ENCODE measurements at places on chromosomes 13 and 19.

DNA sequence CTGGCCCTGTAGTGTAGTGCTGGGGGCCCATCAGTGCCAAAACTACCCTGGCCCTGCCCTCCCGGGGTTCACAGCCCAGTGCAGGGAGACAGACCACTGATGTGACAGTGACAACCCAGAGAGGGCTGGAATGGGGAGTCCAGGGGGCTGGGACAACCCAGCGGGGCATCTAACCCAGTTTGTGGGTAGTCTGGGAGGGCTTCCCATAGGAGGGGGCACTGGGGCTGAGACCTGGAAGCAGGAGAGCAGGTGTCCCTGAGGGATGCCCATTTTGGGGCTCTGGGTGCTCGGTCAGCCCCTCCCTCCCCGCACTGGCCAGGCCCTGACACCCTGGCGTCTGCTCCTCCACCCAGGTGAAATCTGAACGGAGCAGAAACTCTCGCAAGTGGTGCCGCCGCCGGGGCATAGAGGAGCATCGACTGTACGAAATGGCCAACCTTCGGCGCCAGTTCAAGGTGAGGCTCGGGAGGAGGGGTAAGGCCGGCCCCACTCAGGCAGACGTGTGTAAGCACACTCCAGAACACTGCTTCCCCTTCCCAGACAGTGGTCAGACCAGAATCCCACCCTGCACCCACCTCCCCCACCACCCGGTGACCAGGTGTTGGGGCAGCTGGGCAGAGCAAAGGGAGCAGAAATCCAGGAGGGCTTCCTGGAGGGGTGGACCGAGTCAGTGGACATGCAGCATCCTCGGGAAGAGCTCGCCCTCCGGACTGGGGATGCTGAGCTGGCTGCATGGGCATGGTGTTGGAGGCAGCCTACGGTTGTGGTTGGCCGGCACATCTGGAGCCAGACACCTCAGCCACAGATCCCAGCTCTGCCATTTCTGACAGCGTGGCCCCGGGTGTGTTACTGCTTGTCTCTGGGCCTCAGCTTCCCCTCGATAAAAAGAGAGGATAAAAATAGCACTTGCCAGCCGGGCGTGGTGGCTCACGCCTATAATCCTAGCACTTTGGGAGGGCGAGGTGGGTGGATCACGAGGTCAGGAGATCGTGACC, 24.4 kb downstream of the DHX34 start:
- no peak for DNase-seq

DNA sequence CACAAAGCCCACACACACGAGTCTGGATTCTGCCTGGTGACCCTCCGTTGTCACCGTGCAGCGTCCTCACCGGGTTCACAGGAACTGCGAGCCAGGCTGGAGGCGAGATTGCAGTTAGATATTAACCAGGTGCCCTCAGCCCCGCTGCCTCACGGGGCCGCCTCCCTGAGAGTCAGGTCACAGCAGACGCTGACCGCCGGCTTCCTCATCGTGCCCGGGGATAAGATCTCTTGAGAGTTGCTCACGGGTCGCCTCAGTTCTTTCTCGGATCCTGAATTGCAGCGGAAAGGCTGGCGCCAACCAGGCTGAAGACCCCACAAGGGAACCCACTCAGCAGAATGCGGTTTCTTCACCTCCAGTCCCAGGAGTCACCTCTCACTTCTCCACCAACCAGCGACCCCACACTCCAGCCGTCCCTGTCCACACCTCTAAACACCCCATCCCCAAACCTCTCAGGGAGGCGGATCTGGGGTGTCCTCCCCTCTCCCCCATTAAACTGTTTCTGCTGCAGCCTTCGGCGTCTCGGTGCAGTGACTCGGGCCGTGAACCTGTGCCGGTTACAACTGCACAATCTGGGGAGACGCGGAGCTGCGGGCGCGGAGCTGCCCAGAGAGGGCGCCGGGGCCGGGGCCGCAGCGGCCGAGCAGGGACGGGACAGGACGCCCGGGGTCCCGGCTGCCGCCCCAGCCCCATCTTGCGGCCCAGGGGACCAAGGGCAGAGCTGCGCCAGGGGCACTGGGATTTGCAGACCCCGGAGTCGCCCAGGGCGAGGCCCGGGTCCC, 591 bp downstream of the ZNF823 start:
- DNase-seq = peak; percentile 68

- no peak for DNase-seq
Measured at GRCh38 chr19:23287620-23288019, 37.4 kb upstream of the ZNF724 start.

DNA sequence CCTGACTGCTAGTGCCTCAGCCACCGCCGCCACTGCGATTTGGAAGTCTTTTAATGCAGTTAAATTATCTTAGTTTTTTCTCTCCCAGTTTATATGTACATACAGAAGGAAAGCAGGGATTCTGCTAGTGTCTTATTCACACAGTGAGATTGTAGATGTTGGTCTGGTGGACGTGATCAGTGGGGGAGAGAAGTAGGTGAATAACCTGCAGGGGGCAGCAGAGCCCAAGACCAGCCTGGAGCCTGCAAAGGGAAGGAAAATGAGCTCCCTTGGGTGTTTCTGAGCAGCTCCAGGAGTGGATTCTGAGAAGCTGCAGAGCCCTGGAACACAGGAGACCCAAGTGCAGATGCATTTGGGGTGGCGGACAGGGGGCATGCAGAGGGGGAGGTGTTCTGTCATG, 26.3 kb downstream of the ZNF844 start:
- DNase-seq = no peak

GRCh38 chr13:76709851-76710250, 176.4 kb downstream of the KCTD12 start:
- no peak for DNase-seq

DNA sequence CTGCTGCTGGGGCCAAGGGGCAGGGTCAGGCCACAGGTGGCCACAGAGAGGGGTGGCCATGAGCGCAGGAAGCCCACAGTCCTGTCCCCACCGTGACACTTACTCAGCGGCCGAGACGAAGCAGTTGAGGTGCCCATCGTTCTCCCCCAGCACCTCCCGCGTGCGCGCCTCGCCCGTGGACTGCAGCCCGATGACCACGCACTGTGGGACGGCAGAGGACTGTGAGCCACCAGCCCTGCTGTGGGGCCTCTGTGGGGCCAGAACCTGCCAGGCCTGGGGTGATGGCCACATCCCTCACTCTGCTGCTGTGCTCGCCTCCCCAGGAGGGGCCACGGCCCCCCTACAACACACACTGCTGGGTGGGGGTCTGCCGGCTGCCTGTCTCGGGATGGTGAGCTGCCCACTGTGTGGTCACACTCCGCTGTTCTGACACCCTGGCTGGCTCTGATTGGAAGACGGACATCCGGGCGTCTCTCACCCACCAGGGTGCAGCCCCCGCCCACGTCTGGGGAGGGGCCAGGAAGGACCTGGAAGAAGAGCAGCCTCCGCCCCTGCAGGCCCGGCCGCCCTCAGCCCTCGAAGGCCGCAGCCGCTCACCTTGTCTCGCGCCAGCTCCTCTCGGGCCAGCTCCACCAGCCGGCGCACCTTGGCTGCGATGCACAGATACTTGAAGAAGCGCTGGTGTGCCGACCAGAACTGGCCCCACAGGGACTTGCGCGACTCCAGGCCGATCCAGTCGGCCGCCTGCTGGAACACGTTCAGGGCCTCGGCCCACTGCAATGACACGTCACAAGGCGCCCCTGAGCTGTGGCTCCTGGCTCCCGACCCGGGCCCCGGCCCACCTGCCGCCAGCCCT, 13.2 kb downstream of the GPX4 start:
- no peak for DNase-seq
